Left ventricle myocardium inferior (tissue), 1 donor: ENCODE measurements at places on chromosomes 3 and 15. TPM values are rescaled to one million over a fixed set of nuclear protein-coding genes. Genes with fewer than 3 reads are reported as not detected.
A peak's percentile ranks its signal among the peaks of the same experiment; 100 is the strongest.

GRCh38 chr3:9405756-9406155, 8.3 kb downstream of the SETD5 start:
- DNase-seq: no peak

- DNase-seq: peak; percentile 14
Observed at GRCh38 chr15:46815765-46816164, 901.5 kb upstream of the SEMA6D start.

DNA sequence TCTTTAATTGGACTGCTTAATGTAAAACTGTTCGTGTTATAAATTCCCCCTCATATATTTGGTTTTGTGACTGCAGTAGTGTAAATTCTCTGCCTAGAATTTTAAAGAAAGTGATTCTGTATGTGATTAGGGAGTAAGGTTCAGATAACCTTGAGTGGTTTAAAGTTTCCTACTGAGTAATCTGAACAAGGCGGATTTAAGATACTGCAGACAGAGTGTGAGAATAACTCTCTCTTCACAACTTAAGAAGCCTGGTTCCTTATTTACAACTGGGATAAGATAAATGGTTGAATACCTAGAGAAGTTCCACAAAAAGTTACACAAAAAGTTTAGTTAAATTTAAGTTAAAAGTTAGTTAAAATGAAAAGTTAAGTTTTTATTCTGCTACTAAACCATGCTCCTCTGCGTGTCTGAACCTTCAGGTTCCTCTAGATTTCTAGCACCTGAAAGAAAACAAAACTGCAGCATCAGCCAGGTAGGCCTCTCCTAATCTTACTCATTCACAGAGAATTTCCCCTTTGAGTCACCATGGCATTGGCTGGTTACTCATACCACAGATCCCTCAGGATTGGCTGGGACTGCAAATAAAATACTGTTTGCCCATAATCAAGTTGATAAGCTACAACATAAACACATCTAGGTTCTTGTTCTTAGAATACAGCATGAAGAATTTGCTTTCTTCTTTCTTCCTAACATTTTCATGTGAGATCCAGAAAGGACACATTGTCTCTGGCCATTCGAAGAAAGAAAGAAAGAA, at the start of gene ARL14:
Gene ARL14, plus strand, starts transcription at position 614 of the 757 bp plus-strand sequence. CDS start 187 bp downstream, outside the sequence.
- DNase-seq: no peak

DNA sequence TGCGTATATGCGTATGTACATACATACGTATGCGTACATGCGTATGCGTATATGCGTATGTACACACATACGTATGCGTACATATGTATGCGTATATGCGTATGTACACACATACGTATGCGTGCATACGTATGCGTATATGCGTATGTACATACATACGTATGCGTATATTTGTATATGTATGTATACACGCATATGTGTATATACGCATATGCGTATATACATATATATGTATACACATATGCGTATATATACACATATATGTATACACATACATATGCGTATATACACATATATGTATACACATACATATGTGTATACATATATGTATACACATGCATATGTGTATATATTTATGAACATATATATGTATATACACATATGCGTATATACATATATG, 12.1 kb downstream of the MCTP2 start:
- no peak for DNase-seq

- no peak for DNase-seq
Observed at GRCh38 chr3:57062101-57062631, 1.7 kb downstream of the SPATA12 start.

- no peak for DNase-seq
Observed at GRCh38 chr3:14298442-14298841, 104.0 kb upstream of the SLC6A6 start.

SLC27A2 gene
- total RNA-seq: not detected

CLRN1 gene
- total RNA-seq: not detected

GRCh38 chr3:94009608-94010007, 18.8 kb downstream of the STX19 start:
- no peak for DNase-seq

MYZAP gene
- total RNA-seq: 934 TPM
